ENCODE measurements at places on chromosomes 2 and 18.

- DNase-seq = no peak
These were observed 179.0 kb downstream of the FAM210A start for GRCh38 chr18:13547347-13547746.

DNA sequence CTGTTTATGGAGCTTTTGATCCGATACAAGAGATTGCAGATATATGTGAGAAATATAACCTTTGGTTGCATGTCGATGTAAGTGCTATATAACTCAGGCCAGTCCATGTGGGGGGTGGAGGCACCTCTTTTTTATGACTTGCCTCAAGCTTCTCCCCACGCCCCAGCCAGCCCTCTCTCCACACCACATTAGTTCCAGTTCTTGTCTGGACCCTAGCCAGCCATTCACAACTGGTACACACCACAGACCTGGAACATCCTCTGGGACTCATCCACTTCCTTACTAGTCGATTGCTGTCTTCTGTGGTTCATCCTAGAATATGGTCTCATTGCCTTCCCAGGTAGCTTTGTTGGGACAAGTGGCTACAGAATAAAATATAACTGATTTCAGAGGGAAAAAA is 31.0 kb downstream of the GAD1 start:
- no peak for DNase-seq

GRCh38 chr2:124708661-124709060 is 683.6 kb downstream of the CNTNAP5 start:
- no peak for DNase-seq

DNA sequence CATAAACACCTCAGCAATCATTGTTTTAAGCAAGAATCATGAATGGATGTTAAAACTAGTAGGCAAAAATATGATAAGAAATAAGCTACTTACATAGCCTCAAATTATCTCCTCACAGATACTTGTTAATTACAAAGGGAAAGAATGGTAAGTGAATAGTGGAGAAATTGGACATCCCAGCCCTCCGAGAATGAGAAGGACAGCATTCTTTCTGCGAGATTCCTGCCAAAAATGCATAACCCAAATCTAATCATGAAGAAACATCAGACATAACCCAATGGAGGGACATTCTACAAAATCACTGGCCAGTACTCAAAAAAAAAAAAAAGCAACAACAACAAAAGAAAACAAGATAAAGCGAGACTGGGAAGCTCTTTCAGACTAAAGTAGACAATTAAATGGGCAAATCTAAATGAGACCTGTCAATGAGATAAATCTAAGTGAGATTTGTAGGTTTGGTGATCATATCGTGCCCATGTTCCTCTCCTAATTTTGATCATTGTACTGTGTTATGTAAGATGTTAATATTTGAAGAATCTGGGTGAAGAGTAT is 57.9 kb upstream of the GLI2 start:
- no peak for DNase-seq

DNA sequence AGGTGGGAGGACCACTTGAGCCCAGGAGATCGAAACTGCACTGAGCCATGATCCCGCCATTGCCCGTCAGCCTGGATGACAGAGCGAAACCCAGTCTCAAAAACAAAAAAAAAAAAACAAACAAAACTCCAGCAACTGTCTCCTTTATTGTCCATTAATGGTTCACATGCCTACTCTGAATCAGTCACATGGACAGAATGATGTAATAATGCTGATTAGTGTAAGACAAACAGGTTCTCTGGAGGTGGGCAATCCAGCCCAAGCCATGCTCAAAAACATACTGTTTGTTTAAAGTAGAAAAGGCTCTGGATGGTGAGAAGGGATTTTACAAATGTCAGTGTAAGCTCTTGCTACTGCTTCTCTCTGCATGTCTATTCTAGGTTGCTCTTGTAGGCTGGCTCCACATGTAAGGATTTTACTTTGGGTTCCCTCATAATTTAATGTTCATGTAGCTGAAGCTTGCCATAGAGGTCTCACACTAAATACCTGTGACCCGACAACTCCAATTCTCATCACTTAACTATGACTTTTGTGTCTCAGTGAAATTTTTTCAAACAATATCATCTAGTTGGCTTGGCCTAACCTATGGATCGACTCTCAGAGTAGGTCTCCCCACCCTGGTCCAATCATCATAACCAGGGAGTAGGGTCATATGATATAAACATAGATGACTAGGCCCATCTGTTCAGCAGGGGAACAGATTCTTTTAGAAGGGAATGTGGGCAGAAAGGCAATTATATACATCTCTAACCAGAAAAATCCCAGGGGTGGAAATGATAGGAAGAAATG is 83.9 kb upstream of the SLC39A10 start:
- DNase-seq = no peak

GRCh38 chr2:28248511-28248910 is 144.1 kb upstream of the FOSL2 start:
- no peak for DNase-seq

DNA sequence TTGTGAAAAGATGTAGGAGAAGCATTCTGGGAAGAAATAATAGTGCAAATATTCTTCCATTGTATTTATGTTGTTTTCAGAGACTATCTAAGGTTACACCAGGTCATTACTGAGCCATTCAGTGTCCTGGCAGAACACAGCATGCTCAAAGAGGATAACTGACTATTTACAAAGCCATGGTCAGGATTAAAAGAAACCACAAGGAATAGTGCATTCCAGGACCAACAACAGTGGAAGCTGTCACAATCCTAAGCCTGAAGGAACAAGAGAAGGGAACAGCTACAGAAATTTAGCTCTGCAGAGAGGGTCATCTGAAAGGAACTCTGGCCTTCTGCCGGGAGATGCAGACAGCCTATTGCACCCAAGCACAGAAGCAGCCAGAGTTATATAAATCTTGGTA is 116.7 kb downstream of the DSC3 start:
- no peak for DNase-seq

DNA sequence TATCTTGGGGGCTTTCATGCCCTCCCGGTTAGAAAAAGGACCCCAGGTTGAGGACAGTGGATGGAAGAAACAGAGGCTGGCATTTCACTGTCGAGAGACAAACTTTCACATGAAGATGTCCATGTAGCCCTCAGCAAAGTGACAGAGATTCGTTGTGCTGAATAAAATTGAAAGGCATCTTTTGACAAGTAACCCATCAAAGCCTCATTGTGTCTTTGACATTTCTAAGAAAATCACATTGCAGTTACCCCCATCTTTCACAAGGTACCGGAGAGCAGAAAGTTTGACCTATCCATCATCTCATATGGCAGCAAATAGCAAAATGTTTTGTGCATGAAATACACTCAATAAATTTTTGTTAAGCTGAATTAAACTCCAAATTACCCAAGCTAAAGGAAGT is 2.0 kb upstream of the MBP start:
- DNase-seq = no peak

DNA sequence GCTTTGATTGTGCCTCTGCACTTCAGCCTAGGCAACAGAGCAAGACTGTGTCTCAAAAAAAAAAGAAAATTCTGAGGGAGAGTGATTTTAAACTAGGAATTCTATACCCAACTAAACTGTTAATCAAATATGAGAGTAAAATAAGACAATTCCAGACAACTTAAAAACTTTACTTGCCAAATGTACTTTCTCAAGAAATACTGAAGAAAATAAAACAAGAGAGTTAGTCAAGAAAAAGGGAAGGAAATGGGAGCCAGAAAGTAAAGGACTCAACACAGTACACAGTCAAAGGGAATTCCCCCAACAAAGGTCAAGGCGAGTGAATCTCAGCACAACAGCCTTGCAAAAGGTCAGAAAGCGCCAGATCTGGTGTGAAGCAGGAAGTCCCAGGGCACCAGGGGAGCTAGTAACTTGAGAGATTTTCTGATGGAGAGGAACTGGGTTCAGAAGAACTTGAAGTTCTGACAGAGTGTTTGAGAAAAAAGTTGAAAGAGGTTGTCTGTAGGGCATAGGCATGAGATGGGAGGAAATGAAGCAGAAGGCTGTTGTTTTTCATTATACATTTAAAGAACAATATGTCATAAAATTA is 22.6 kb upstream of the TBC1D8 start:
- DNase-seq = peak; percentile 19

- no peak for DNase-seq
These were observed 160.1 kb upstream of the ZC3H15 start for GRCh38 chr2:186325827-186326535.

GRCh38 chr2:16406496-16407289 is 258.9 kb downstream of the CYRIA start:
- no peak for DNase-seq

DNA sequence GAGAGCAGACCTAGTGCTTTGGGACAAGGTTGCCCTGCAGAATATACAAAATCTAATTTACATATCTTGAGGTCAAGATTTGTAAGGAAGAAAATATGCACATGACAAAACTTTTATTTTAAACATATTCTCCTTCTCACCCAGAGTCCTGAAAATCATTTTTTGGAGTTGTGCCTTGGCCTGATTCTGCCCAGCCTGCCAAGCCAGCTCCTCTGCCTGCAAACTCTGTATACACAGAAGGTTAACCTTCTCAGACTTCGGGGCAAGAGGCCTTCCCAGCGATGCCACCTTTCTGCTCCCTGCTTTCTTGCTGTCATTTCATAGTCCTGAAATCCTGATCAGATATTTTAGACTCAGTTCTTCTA is 95.8 kb upstream of the CAVIN2 start:
- no peak for DNase-seq

DNA sequence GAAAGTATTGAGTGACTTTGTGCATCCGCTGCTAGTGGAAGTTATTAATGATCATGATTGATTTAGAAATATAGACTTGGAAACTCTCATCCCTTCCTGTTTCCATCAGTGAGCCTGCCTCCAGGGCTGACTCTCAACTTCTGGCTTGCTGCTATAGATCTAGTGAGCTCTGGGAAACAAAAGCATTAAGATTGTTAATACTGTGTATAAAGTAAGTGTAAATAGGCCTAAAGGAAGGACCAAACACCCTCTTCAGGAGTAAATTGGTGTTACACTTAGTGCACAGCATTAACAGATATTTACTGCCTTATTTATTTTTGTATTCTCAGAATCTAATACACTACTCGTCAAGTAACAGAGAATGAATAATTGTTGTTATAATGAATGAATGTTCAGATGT is 285.6 kb downstream of the THSD7B start:
- no peak for DNase-seq

DNA sequence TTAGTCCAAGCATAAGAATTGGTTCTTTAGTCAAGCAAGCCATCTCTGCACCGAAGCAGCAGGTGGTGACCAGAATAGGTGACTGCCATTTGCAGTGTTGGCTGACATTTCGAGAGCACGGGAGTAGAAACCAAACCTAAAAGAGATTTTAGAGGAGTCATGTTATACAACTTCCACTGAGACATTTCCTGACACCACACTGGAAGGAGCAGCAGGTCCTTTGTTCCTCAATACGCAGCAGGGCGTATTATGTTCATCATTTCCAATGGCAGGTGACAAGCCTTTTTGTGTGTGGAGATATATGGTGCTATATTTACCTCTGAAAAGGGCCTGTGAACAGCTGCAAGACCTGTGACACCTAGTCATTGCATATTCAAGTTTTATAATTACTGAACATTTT is 418.8 kb upstream of the NETO1 start:
- DNase-seq = no peak

DNA sequence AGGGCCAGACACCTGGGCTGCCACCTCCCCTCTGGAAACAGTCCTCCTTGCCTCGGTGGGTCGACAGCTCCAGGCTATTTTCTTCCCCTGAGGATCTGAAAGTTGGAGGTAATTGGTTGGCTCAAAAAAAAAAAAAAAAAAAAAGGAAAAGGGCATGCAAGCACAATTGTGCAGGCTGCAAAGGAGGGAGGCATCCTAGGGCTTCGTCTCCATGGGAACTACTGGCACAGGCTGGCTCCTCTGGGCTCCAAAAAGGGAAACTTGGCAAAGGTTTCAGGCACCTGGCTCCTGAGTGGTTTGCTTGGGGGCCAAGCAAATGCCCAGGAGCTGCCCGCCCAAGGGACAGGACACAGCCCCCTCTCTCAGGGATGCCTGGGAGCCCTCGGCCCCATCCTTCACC is 1.1 kb upstream of the KCNIP3 start:
- no peak for DNase-seq

GRCh38 chr18:48488388-48488850 is 50.4 kb upstream of the CTIF start:
- no peak for DNase-seq

DNA sequence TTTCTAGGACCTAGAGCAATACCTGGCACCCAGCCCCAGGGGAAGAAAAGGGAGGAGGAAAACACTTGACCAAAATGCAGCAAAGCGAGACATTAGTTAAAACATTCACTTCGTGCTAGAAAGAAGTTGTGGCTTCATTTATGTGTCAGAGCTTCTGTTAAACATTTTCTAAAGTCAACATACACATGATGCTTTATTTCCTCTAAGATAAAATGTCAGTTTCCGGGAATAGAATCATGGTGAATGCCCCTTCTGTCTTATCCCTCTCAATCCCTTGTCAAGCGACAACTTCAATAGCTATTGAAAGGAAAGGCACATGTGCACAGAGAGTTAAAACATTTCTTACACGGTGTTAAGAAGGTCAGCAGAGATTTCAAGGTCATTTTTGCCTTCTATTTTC is 404.6 kb upstream of the CWC22 start:
- no peak for DNase-seq

DNA sequence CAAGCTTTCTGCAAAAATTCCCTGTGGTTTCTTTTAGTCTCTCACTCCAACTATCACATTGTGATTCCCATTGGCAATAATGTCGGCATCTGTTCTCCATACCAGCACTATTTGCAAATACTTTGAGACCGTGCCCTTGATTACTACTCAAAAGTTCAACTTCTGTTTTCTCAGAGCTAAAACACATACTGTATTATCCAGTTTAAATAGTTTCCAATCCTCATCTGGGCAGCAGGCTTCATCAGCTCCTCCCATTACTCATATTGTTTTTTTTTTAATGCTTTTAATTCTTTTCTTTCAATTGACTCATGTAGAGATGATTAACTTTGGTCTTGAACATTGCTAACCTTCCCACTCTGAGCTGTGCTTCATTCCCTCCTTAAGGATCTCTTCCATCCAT is 135.8 kb downstream of the METTL8 start:
- no peak for DNase-seq

- DNase-seq = no peak
These were observed 66.6 kb upstream of the EPC2 start for GRCh38 chr2:148577845-148578492.

- DNase-seq = peak; percentile 78
These were observed 34.8 kb upstream of the NEUROD1 start for GRCh38 chr2:181715033-181715630.

DNA sequence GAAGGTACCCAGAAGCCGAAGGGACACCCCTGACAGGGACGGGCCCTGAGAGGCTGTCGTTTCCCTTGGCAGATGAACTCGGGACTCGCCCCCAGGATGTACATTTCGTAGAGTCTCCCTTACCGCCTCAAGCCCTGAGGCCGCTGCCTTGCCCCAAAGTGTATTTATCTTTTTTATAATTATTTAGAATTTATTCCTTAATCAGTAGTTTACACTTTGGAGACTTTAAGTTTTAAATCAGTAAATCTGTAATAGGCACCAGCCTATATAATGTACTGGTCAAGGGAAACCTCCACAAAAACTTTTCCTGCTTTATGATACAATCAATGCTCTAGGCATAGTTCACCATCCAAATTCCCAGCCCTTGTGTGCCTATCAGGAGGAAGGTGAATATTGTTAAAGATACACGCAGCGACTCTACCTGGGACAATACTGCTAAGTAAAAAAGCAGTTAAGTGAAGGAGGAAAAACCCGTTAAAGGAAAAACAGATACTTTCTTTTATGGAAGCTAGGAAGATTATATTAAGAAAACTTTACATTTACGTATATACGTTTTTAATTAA is 848 bp downstream of the VRK2 start:
- DNase-seq = no peak

- no peak for DNase-seq
These were observed 6.2 kb upstream of the GDF7 start for GRCh38 chr2:20660506-20661420.

All from CD4-positive, alpha-beta T cell treated with Interleukin-21 for 1 hour (primary cell).